NCI-H1092 treated with DMSO at 0.1 percent for 48 hours (cell line): ENCODE measurements at places on chromosomes 12 and 14.

DNA sequence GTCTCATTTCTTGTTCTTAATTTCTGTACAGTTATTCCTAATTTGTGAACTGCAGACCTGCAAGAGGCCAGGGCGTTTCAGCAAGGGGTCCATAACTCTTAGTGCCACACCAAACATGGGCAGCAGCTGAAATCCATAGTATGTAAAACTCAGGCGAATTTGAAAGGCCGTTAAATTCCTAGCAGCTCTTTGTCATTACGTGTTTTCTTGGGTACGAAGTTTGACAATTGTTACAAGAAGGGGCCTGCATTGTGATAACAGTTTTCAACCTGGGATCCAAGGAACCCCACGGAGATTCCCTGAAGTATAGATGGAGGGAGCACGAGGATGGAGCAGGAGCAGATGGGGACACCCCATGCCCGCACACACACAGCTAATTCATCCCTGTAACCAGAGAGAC lies 288.0 kb downstream of the ZFP36L1 start:
- no peak for DNase-seq

DNA sequence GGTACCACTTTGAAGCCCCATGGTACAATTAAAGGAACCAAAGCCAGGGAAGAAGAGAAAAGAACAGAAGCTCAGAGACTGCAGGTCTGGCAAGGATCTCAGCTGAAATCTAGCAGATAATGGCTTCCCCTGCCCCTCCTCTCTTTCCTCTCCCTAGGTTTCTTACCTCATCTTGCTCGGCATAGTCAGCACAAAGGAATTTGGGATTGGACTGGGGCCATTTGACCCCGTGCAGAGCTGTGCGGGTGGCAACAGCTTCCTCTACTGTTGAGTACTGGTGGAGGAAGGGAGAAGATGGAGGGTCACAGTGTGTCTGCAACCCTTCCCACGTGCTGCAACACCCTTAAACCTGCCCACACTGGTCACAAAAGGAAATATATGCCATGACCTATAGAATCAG lies 4.7 kb upstream of the CDH24 start:
- DNase-seq, result no peak

GRCh38 chr14:93892505-93892839 lies 34.7 kb upstream of the FAM181A start:
- DNase-seq, result no peak

GRCh38 chr12:113826805-113827538 lies 139.2 kb downstream of the RBM19 start:
- no peak for DNase-seq

DNA sequence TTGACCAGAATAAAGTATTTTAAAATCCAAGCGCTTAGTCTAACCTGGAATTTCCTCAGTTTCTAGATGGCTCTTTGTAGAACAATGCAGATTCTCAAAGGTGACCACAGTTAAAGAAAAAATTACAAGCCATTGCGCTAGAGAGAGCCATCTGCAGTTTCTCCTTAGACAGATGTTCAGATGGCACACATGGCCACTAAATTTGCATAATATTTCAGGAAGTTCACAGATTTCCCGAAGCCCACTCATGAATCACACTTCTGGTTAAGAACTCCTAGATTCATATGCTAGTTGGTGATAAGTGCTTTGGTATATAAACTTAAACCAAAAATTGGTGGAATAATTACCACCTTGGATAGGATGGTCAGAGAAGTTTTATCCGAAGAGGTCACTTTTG lies 749 bp downstream of the AKAP3 start:
- DNase-seq, result no peak

DNA sequence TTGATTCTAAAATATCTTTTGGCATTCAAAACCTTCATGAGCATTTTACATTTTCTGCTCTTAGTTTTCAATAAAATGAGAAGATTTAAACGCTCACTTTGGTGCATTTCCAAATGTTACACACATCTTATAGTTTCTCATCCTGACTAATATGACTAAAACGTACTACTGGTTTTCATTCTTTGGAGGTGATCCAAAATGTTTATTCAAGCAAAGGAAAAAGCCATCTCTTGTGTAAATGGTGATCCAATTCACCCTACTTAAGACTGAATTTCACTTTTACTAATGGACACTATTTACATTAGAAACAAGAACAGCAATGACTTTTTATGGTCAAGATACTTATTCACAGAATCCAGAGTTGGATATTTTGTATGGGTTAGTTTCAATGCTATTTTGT lies 86.6 kb downstream of the KITLG start:
- DNase-seq, result peak; percentile 2

DNA sequence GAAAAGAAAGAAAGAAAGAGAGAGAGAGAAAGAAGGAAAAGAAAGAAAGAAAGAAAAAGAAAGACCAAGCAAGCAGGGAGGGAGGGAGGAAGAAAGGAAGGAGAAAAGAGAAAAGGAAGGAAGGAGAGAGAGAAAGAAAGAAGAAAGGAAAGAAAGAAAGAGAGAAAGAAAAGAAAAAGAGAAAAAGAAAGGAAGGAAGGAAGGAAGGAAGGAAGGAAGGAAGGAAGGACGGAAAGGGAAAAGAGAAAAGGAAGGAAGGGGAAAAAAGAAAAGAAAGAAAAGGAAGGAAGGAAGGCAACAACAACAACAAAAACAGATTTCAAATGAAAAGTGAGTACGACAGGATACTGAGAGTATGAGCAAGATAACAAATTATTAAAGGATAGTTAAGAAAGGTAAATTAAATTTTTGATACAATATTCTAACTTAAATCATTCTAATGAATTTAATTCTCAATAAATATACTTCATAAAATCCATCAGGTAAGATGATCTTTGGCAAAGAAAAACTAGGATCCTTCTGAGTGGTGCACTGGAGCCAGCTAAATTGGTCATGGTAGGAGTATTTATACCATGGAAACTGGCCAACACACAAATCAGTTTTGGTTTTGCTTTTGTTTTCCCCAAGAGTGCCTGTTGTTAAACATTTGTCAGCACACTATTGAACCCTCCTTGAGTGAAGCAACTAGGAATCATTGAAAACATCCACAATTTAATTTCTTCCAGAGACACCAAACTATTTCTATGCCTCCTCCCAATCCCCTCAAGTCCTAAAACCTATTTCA lies 56.1 kb upstream of the DYRK2 start:
- no peak for DNase-seq

- no peak for DNase-seq
Measured at GRCh38 chr12:20832911-20833310, 22.4 kb downstream of the SLCO1B3 start.

GRCh38 chr14:36361210-36361853 lies 40.9 kb upstream of the MBIP start:
- DNase-seq, result no peak

- no peak for DNase-seq
Measured at GRCh38 chr12:84660139-84660538, 252.5 kb downstream of the SLC6A15 start.
